ENCODE measurements at places on chromosomes 7 and 10.

DNA sequence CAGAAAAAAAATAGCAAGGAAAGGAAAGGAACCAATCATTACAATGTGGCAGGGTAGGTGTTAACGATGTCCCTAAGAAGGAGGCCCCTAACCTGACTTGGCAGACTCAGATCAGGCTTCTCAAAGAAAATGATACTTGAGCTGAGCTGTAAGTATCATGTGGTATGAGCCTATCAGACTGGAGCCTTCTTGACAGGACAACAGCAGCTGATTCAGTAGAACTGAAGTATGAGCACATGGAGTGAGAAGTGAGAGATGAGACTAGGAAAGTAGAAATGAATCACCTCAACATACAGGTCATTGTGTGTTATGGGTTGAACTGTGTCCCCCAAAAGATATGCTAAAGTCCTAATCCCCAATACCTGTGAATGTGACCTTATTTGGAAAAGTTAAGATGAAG, 66.3 kb downstream of the MTERF1 start:
- DNase-seq, result no peak

DNA sequence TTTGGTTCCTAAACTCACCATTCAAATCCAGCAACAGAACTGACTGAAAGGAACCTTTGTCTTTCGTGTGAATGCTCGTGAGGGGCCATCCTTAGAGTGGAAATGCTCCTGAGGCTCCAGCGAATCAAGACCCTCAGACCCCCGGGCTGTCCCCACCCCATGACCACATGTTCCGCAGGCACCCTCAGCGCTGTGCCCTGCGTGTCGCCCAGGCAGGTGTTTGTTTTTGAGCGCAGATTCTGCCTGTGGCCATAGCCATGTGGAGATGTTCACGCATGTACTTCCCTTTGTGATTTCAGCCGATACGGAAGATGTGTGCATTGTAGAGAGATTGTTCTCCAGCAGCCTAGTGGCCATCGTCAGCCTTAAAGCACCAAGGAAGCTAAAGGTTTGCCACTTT, 24.2 kb downstream of the WIPI2 start:
- DNase-seq, result no peak

- no peak for DNase-seq
These were observed 71.4 kb downstream of the CUZD1 start for GRCh38 chr10:122774231-122774630.

GRCh38 chr7:139619367-139619657, 95.8 kb downstream of the CLEC2L start:
- no peak for DNase-seq

GRCh38 chr7:33979807-33980355, 74.5 kb downstream of the BMPER start:
- DNase-seq, result no peak

DNA sequence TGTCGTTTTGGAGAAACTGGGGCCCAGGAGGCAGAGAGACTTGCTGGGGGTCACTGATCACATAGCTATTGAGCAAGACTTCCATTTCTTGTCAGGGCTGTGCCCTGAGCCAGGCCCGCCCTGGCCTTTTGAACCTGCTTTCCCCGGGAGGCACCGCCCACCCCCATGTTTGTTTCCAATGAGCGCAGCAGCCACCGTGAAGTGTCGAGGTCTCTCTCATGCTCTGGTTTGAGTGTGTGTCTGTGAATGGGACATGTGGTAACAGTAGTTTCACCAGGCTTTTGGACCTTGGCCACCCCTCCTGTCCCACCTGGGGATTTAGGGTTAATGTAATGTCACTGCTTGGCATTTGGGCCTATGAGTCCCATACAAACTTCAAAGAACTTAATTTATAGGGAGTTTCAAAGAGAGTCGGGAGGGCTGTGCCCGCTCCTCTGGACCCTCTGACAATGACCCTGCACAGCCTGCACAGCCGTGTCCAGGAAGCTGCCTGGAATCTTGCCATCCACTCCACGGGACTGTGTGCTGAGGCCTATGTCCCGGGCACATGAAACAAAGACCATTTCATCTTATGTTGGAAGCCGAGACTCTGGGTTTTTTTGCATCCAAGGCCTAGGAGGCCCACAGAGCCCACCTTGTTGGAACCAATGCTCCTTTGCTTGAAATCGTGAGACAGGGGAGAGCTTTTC, 6.3 kb downstream of the PRF1 start:
- no peak for DNase-seq

GRCh38 chr10:92662848-92663247, 26.9 kb upstream of the HHEX start:
- DNase-seq, result no peak

DNA sequence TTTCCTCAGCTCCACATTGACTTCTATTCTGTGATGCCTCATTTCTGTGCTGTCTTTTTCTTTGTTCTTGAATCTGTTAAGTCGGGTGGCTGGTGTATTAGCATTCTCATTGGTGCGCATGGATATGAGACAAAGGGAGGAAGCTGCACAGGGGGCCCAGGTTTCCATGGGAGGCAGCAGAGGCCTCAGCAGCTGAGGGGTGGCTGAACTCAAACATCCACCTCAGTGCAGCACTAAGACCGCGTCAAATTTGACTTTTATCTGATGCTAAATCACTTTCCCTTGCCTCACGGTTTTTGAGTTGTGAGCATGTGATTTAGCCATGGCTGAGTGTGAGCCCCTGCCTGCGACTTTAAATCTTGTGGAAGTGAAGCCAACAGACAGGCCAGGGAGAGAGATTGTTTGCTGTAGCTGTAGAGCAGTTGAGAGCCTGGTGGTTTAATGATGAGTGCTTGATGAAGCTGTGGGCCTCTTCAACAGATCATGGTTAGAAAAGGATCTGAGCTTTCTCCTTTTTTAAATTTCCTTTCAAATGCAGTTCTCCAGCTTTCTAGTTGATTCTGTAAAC, 193.3 kb upstream of the ZNF804B start:
- DNase-seq, result no peak

GRCh38 chr7:99839287-99840021, 11.6 kb downstream of the CYP3A43 start:
- no peak for DNase-seq

DNA sequence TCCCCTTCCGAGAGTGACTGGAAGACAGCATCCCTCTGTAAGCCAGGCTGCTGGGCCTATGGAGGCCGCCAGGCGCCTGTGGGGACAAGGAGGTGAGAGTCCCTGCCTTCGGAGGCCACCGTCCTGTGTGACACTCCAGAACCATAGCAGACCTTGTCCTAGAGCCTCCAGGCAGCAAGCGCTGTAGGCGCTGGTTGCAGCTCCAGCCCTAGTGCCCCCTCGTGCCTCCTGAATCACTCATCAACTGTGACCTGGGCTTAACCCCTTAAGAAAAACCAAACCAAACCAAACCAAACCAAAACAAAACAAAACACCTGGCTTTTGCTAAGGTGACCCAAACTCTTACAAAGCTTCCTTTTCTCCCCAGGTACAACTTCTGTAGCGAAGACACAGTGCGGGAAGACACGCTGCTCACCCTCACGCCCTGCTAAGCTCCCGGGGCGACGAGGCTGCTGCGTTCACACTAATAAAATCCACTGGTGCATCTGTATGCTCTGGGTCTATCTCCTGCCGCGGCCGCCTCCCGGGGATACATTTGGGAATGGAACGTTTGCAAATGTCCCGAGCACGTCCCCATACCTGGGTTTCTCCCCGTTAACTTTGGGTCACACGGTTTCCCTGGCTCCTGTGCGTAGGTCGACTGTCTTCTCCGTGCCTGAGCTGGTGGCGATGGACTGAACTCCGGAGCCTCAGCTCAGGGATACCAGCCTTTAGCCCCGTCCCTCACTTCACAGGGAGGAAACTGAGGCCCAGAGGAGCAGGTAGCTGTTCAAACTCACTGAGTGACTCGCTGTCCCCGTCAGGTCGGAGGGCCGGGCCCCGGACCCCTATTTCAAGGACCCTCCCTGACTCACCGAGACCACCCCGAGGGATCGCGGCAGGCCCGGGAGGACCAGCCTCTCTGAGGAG, 11.8 kb upstream of the PNLIPRP2 start:
- DNase-seq, result no peak

GRCh38 chr10:79209340-79209739, 137.9 kb upstream of the PPIF start:
- no peak for DNase-seq

DNA sequence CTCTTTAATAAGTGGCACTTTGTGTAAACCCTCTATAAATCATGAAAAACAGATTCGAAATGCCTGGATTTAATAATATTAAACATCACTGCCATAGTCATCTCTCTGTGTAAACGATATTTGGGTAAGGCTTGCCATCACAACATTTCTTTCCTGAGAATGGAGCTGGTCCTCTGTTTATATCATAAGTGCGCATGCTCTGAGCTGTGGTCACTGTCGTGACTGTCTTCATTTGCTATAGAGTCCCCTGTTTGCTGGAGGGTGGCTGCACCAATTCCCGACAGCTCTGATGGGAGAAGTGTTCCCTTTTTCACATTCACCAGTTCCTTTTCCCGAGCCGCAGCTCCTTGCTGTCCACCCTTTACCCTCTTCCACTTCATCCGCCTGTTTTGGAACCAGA, 50.4 kb upstream of the AGMO start:
- no peak for DNase-seq

- DNase-seq, result no peak
These were observed 319.2 kb downstream of the EXOC4 start for GRCh38 chr7:133572087-133572486.

DNA sequence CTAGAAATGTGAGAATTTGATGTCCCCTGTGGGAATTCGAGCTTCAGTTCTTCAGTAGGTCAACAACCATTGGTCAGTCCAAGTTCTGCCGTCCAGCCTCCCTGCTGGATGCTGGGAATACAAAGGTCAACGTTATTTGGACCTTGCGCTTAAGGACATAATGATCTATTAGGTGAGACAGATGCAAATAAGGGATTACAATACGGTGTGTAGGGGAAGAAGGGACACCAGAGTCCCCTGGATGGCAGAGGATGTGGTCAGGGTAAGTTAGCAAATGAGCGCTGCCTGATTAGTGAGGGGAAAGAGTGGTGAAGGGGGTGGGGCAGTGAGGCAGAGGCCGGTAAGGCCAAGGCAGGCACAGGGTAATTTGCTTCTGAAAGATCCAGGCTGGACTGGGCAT, 16.2 kb downstream of the CCNY start:
- DNase-seq, result no peak

DNA sequence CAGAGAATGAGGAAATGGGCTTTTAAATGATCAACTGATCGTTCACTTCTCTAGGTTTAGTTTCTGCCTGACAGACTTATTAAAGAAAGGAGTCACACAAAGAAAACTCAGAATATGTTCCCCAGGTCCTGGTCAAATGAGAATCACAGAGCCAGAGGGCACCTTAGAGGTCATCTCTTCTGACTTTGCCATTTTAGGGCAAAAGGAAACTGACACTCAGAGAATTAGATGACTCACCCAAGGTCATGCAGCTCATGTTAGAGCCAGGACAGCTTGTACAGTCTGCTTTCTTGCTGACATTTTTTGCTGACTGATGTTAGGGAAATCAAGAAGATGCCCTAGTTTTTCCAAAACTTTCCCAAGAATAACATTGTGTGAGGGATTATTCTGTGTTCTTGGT, 312.7 kb upstream of the SP8 start:
- no peak for DNase-seq

GRCh38 chr10:95522117-95522516, 39.1 kb downstream of the SORBS1 start:
- DNase-seq, result no peak

DNA sequence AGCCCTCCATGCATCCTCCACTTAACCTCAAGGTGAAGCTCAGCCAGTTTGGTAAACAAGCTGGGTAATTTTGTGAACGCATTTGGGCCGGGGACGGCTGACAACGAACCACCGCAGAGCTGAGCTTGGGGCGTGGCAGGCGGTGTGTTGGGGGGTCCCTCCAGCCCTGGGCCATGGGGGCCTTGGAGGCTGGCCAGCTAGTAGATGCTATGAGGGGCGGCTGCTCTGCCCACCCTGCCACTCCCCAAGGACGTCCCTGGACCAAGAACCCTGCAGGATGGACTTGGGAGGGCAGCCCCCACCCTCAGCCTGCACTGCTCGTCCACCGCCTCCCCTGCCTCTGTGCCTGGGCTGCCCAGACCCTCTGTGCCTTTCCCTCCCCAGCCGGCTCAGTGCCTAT, 12.0 kb upstream of the SCART1 start:
- no peak for DNase-seq

- no peak for DNase-seq
These were observed 74.0 kb upstream of the GSDME start for GRCh38 chr7:24831240-24831639.

- no peak for DNase-seq
These were observed 10.1 kb upstream of the ADAP1 start for GRCh38 chr7:964401-965231.

DNA sequence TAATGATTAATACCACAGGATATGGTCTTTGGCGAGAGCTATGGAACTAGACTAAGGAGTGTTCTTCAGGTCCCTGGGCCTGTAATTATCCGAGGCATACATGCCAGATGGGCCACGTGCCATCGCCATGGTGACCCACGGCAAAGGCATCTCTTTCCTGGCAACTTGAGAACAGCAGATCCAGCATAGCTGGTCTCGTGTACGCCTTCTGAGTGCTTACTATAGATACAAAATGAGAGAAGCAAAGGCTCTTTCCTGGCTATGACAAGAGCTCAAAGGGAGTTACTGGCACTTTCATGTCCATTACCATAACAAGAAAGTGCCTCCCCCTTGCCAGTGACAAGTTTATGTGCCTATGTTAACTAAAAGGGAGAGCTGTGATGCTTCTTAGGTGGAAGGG, 26.0 kb upstream of the GLI3 start:
- no peak for DNase-seq

- DNase-seq, result no peak
These were observed 32.3 kb upstream of the LYZL1 start for GRCh38 chr10:29256586-29256985.

DNA sequence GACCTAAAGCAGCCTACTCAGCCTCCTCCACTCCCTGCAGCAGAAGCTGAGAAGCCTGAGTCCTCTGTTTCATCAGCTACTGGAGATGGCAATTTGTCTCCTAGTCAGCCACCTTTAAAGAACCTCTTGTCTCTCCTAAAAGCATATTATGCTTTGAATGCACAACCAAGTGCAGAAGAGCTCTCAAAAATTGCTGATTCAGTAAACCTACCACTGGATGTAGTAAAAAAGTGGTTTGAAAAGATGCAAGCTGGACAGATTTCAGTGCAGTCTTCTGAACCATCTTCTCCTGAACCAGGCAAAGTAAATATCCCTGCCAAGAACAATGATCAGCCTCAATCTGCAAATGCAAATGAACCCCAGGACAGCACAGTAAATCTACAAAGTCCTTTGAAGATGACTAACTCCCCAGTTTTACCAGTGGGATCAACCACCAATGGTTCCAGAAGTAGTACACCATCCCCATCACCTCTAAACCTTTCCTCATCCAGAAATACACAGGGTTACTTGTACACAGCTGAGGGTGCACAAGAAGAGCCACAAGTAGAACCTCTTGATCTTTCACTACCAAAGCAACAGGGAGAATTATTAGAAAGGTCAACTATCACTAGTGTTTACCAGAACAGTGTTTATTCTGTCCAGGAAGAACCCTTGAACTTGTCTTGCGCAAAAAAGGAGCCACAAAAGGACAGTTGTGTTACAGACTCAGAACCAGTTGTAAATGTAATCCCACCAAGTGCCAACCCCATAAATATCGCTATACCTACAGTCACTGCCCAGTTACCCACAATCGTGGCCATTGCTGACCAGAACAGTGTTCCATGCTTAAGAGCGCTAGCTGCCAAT, 202.2 kb downstream of the ZEB1 start:
- DNase-seq, result no peak

Data from stimulated activated CD4-positive, alpha-beta T cell treated with anti-CD3 and anti-CD28 coated beads, Interleukin-12 subunit alpha, Interleukin-12 subunit beta, amount 100 ng/mL, for 4 hours (primary cell).